ENCODE measurements at places on chromosomes 7 and 10.

DNA sequence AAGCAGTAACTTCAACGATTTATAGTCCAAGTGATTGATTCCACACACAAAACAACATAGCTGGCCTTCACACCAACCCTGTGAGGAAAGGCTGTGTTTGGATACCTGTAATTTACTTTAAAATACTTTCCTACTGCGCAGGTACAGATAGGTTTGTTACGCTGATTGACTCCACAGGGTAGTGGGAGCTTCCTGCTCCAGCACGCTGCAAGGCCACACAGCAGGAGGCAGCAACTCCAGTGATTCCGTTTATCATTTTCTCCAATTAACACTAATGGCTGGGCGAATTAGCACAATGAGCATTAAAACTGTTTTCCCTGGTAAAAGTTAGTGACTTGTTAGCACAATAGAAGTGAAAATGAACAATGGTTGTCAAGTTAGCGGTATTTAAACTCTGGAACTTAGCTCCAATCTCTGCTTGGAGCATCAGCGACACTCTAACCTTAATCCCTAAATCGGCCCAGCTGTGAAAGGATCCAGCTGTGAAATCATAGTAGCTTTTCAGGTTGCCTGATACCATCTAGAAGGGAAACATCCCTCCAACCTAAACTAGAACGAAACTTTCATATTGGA lies 959 bp downstream of the DCLRE1C start:
- DNase-seq = no peak

GRCh38 chr10:14502431-14502830 lies 171.7 kb upstream of the FRMD4A start:
- DNase-seq = no peak

- no peak for DNase-seq
These were observed 58.1 kb downstream of the KIF20B start for GRCh38 chr10:89759531-89759930.

DNA sequence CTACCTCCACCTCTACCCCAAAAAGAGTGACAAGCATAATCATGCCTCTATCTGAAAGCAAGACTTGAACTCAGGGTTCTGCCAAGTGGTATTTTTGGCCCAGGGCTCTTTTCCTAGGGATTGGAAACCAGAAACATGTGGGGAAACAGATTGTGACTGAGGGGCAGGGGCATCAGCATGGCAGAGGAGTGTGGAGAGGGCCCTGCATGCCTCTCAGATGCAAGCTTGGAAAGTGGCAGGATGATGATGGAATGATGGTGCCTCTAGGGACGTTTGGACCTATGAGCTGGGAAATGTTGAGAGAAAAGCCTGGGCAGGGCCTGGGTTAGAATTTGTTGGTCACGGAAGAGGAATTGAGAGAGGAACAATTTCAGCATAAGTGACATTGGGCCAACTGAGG lies 78.4 kb upstream of the LEP start:
- no peak for DNase-seq

DNA sequence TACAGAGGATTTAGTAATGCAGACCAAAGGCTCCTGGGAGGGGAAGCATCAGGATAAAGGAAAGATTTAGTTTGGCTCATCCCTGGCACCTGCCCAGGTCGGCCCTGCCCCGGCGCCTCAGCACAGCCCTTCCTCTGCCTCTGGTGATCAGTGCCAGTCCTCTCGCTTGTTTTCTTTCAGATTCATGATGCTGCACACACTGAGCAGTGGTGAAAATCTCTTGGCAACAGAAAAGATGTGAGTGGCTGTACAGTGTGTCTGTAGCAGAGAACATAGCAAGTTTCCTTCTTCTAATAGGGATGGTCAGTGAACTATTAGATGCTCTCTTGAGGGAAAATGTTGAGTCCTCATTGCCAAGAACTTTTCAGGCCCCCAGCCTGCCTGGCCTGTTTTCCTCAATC lies 994.1 kb downstream of the KCNMA1 start:
- no peak for DNase-seq

- no peak for DNase-seq
These were observed 301.3 kb downstream of the RNLS start for GRCh38 chr10:88281592-88282347.

- DNase-seq = no peak
These were observed 5.0 kb downstream of the CHAT start for GRCh38 chr10:49618821-49619220.

- DNase-seq = no peak
These were observed 115.0 kb upstream of the KIF5B start for GRCh38 chr10:32171204-32171603.

DNA sequence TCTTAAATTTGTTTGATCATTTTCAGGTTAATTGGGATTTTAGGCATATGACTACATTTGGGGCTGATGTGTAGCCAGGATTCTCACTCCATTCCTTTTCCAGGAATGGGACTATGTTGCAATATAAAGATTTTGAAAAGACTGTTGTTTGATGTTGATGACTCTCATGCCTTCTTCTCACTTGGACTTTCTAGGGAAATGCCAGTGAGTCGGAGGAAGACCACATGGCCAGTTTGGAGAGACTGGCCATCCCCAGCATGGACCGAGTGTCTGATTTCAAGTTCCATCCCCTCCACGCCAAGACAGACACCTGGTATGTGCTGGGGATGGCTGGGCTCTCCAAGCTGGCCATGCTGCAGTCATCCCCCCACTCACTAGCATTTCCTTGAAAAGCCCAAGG lies 5.5 kb downstream of the IGFBP3 start:
- no peak for DNase-seq

DNA sequence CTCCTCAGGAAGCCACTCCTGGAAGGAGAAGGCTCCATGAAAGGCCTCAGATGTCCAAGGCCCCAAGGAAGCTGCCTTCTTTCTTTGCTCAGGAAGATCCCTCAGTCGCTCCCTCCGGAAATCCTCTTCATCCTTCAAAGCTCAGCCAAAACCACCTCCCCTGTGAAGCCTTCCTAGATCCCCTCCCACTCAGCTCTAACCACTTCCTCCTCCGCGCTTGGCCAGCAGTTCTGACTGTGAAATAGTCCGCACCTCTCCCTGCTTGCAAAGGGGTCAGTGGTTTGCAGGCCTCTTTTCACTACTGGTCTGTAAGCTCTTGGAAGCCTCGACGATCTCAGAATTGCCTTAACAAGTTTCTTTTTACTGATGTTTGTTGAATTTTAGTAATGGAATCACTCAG lies 23.9 kb downstream of the PYROXD2 start:
- DNase-seq = no peak

DNA sequence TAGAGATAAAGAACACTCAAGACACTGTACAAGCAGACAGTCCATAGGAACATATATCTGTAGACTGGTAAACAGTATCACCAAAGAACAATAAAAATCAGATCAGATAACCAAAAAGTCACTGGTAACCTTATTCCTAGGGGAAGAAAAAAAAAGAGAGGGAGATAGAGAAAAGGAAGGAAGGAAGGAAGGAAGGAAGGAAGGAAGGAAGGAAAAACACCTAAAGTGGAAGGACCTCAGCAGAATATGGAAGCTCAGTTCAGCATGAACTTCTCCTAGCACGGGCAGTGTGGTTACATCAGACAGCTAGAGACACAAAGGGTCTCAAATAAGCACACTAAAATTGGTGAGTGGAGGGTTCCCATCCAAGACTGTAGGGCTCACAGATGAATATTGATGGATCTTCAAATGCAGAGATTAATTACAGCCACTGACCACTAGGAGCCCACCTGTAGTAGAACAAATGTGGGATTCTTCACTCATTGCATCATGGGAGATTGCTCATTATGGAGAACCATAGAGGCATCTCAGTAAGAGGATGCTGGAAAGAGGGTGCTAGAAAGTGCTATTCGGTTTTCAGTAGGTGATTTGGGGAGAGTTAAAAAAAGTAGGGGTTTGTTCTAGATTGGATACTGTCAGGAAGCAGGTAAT lies 293.4 kb upstream of the C7orf33 start:
- no peak for DNase-seq

- no peak for DNase-seq
These were observed 408.7 kb downstream of the PHTF2 start for GRCh38 chr7:78207269-78207668.

GRCh38 chr7:155003092-155003375 lies at the start of gene PAXIP1:
Gene PAXIP1, minus strand, starts transcription at chr7:155003124. Its CDS starts 195 bp downstream, at chr7:155002929.
- no peak for DNase-seq

DNA sequence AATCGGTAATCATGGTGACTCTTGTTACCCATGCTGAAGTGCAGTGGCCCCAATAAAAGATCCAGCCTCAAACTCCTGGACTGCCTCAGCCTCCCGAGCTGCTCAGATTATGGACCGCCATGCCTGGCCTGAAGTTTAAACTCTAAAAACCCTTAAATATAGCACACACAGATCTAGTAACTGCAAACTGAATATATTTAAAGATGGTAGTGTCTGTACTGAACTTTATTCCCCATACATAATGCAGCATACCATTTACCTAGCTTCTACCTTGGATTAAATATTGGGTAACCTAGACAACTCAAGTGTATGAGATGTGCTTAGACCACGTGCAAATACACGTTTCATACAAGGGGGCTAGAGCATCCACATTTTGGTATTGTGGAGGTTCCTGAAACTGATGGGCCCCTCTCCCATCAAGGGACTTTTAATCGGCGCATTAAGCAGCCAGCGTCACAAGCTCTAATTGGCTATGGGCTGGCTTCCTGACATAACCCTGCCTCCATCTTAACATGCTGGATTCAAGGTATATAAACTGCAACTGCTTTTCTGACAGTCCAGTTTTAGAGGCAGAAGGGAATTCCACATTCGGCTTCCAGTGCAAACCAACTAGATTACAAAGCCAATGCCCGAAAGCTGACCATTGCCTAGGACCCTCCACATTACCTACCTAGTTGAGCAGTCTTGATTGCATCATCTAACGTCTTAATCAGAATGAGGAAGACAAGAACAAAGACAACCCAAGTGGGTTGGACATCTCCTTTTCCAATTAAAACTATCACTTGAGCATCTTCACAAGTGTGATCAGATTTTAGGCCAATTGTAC lies 13.0 kb downstream of the HNRNPA2B1 start:
- no peak for DNase-seq

DNA sequence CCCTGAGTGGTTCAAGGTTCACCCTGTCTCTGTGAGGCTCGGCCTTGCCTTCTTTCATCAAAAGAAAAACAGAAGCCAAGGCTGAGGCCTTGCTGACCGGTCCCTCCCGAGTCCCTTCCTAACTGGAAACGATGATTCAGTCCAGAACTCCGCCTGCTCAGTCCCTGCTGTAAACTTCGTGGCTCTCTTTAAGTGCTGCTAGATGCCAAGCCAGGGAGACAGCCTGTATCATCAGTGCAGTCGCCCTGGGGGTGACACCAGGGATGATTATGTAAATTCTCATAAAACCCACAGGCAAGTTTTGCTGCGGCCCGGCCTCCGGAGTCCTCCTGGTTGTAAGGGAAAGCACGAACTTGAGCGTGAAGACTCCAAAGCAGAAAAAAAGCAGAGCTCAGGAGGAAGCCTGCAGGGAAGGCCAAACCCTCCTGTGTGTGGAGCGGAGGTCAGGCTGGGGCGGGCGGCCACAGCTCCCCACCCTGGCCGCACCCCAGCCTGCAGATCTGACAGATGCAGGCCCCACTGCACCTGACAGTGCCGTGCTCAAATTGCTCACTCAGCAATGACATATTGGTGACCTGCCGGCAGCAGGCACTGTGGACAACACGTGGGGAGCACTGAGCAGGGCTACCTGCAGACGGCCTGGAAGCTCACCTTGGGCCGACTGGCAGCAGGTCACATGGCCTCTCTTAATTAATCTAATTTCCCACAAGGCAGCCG lies 123.4 kb downstream of the DYNC2I1 start:
- no peak for DNase-seq

GRCh38 chr10:6958254-6958653 lies 378.2 kb upstream of the PRKCQ start:
- no peak for DNase-seq

- no peak for DNase-seq
These were observed 240.5 kb upstream of the GPR26 start for GRCh38 chr10:123425680-123426079.

DNA sequence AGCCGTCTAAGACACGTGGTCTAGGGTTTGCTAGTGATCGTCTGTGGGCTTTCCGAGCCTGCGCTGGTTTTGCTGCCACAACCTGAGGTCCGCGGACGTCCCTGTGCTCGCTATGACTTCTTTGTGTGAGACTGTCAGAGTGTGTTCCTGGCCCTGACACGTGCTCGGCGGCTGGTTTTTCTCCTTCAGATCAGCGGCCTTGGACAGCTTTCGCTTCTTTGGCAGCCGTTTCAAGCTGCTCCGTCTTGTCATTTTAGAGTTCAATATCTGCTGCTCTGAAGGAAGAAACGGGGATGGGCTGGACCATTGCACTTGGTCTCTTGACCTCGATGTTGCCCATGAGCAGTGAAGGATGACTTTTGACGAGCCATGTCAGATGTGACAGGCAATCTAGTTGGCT lies 147.3 kb downstream of the MGMT start:
- no peak for DNase-seq

GRCh38 chr7:50069613-50070012 lies 23.4 kb downstream of the ZPBP start:
- peak; percentile 38 for DNase-seq

DNA sequence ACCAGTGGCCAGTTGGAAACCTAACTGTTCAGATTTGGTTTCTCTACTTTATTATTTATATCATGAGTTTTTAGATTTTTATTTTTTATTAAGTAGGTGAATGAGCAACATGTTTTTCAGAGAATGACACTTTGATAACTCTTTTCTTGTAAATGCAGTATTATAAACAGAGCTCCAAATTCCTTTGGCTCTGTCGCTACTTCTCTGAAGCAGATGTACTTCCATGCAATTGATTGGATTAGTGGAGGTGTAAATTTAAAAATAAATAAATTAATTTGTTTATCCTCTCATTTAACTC lies 34.3 kb upstream of the ICA1 start:
- DNase-seq = no peak

DNA sequence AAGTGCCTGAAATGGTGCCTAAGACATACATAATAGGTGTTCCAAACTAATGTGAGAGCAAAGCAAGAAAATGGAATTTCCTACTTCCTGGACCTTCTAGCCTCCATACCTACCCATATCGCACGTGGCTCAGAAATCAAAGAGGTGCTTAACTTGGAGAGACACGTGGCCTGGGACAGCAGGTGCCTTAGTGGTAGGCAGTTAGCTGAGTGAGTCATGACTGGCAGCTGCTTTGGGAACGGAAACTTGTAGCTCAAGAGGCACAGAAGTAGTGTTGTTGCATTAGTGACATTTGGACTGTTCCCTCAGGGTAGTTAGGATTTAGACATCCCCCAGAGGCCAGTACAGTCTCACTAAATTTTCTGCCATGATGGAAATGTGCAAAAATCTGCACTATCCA lies 12.0 kb upstream of the BMPER start:
- no peak for DNase-seq

DNA sequence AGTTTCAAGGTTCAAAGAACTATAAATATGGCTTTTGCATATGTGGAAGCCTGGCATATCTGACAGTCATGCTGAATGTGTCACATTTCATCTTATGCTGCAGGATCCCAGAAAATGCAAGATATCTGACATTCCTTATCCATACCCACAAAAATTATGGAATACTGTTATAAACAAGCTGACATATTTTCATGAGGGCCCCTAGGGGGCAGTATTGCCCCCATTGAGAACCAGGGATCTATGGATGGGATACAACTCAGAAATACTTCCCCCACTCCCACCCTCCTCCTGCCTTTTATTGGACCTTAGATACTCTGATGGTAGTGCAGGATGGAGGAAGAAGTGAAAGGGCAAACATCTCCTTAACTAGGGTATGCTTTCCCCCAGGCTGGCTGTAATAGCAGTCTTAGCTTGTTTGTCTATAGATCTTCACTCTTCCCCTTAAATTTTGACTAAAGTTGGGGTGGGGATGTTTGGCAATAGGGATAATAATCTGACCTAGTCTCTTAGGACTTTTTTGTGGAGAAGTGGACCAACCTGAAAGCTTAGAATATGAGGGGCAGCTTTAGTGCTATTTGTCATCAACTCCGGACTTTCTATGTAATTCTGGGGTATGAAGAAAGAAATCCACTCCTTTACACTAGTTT lies 3.5 kb upstream of the GNGT1 start:
- DNase-seq = no peak

All from naive thymus-derived CD4-positive, alpha-beta T cell (primary cell).